Left renal pelvis (tissue), 4 donors: ENCODE measurements at places on chromosomes 1 and 21.

DNA sequence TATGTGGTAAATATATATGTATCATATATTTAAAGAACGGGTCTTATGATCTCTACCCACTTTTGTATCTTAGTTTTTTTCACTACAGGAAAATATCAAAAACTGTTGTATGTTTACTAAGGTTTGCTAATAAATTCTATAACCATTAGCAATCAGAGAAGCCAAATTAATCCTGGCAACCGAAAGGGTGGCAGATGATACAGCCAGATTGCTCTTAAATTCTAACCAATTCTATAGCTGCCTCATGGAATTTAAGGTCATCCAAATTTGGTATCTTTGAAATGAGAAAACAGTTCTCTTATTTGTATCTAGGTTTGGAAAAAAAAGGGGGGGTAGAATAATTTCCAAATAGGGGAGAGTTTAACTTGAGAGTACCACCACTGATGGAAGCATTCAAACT is 591.2 kb downstream of the SMYD3 start:
- no peak for DNase-seq

DNA sequence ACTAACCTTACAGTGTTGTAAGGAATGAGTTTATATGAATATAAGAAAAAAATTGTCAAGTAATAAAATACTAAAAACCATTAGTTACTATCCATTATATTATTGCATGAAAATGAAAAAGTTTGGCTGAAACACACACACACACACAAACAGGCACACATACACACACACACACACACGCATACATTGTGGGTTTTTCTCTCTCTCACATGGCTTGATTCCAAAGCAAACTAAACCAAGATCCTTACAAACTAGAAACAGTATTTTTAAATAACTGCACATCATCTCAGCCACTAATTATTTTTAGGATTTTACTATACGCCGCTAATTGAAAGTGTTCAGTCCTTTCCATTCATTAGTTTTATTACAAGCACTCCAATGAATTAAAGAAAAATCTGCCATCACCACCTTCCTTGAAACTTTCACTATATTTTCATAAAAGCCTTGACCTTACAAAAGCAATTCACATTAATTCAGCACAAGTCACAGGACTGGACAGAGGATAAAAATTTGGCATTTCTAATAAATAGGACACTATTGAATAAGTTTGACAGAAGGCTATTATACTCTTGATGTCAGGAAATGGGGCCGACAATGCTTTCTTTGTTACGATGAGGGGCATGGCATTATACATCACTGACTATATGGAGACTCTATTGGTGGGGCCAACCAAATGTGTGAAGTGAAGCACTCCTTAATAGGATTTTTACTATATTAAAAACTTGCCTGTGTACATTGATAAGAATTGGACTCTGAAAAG is 187.0 kb upstream of the ESRRG start:
- no peak for DNase-seq

DNA sequence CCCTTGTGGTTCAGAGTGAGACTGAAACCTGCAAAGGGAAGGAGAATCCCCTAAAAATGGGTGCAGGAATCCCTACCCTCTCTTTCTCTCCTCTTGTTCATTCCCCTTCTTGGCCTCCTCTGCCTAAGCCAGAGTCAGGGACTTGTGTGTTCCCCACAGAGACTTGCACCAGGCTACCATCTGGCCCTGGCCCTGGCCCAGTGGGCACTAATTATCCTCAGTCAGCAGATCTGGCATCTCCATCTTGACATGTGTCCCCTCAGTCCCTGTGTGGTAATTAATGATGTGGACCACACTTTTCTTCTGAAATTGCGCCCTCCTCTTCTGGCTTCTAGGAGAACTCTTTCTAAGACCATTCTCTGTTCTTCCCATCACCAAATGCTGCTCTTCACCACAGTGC is 354.4 kb downstream of the SETD4 start:
- DNase-seq: no peak

DNA sequence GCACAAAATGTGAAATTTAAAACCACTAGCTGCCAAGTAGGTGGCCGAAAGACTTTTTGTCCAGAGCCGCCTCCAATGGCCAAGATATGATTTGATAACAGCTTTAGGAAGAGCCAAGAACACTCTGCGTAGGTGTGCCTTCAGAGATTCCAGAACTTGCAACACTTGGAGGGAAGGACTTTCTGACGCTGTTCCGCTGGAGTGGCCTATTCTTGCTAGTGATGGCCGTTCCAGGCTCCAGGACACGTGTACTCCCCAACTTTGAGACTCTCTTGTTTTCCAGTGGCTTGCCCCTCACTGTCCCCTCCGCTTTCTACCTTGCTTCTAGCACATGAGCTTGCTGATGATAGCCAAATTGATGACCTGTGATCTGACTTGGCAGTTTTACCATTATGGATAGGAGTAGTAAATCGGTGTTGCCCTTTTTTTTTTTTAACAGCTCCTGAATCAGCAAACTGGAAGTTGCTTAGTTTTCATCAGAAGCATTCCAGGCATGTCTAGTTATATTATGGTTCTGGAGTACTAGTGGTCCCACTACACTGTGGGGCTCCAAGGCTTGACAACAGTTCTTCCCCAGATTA is 1.0 kb downstream of the PRDX6 start:
- DNase-seq: peak; percentile 42

GRCh38 chr1:183239220-183239742 is 53.2 kb downstream of the LAMC2 start:
- no peak for DNase-seq

DNA sequence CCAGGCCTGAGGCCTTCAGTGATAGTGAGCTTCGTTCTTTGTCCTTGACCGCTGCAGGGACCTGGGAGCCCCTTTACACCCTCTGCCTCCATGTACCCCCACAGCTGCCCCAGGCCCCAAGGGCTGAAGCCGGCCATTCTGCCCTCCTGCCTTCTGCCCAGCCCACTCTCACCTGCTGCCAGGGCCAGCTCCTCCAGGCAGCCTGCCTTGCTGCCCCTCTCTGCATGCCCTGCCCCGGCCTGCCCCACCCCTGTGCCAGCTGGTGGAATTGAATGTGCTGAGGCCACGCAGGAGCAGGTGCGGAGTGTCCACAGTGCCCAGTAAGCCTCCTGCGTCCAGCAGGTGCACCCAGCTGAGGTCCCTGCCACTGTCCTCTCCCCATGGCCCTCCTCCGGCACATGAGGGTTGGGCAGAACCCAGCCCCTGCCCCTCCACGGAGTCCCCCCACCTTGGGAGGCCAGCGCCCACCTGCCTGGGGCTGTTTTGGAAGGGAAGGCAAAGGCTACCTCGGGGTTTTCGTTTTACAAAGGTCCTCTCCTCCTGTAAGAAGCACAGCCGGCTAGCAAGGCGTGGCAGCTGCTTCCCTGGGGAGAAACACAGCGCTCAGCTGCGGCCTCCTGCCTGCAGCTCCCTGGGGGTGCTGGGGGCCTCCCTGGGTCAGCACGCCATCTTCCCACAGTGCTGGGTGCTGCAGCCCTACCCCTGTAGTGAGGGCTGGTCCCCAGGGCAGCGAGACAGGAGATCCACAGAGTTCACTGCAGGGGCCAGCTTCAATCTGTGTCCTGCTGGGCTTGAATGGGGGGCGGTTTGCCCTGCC is 21.0 kb downstream of the MMEL1 start:
- no peak for DNase-seq

DNA sequence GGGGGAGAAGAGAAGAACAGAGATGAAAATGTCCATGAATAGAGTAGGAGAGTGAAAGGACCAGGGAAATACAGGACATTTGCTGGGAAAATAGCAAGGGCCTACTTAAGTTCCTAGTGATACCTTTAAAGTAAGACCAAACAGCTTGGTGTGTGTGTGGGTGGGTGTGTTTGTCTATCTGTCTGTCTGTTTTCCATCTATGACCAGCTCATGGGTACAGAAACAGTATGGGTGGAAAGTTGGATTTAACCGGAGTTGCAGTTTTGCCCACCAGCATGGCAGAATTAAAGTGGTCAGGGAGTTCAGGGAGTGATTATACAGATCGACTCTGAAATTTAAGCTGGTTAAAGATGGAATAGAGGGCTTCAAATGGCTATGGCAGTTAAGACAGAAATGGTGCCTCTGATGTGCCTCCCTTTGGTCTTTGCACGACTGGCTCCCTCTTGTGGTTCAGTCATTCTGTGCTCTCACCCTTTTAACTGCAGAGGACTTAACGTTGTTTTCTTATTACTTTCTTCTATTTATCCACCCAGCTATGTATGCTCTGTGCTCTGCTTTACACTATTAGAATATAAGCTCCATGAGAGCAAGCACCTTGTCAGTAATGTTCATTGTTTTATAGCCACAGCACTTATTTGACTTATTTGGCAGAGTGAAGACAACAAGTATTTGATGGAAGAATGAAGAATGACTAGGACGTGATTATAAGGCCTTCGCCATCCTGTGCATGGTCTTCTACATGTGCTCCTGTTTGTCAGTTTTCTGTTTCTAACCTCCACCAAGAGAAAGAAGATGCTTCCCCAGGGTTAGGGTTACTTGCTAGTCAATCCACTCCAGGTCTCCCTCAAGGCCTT is 72.7 kb upstream of the AK4 start:
- DNase-seq: peak; percentile 5

GRCh38 chr1:170664093-170664827 is at the start of gene PRRX1:
TSS of gene PRRX1 (plus strand) at chr1:170664131. CDS start at chr1:170664219, 88 bp downstream.
- no peak for DNase-seq

DNA sequence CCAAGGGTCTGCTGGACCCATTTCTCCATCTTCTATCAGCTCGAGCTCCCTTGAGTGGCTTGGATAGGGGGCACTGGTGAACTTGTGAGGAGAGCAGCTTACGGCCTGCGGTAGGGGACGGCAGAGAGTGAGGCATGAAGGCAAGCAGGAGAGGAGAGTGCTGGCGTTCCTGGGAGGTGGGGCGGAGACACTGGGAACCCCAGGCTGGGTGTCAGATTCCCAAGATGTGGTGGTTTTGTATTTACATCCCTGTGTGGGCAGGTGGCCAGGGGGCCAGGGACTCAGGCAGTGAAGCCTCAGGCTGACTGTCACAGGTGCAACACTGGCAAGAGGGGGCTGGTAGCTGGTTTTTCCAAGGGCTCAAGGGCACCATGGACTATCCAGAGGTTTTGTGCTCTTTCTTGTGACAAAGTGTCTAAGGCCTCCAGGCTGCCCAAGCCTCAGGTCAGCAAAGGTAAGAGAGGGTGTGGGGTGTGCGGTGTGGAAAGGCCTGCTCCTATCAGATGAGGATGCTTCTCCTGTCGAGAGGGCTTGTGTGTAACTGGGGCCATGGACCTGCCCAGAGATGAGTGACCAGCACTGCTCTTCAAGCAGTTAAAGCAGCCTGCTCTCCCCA is 45.1 kb upstream of the ROR1 start:
- DNase-seq: no peak

DNA sequence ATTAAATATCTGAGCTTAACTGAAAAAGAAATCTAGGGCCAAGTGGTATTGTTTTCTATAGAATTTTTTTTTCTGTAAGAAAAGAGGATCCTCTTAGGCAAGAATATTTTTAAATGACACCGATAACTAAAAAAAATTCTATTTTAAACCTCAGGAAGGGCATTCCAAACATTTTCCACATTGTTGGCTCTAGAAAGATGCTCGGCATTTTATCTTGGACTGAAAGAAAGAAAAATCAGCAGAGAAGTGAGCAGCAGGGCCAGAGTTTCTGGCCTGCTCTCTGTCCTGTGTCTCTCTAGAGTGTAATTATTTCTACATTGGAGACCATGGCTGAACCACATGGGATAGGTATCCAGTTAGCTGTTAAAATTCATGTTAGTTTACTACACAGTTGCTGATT is 192.5 kb upstream of the GREM2 start:
- DNase-seq: no peak

DNA sequence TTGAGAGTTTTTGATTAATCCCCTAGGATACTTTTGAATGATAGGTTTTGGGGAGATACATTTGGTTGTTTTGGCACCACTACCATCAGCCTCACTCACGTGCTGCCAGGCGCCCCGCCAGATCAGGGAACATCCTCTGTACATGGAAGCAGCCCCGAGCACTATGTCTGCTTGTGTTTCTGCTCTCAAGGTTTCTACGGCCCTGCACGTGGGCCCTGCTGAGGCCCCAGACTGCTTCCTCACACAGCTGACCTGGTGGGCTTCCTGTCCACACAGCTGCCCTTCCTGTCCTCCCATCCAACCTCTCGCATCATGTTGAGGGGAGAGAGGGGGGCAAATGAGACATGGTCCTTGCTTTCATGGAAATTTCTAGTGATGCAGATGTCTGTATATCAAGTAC is 20.0 kb downstream of the ADARB1 start:
- no peak for DNase-seq

GRCh38 chr1:14800500-14801076 is 202.1 kb downstream of the KAZN start:
- DNase-seq: no peak

- no peak for DNase-seq
Measured at GRCh38 chr1:39105841-39106765, 80.0 kb downstream of the NDUFS5 start.

DNA sequence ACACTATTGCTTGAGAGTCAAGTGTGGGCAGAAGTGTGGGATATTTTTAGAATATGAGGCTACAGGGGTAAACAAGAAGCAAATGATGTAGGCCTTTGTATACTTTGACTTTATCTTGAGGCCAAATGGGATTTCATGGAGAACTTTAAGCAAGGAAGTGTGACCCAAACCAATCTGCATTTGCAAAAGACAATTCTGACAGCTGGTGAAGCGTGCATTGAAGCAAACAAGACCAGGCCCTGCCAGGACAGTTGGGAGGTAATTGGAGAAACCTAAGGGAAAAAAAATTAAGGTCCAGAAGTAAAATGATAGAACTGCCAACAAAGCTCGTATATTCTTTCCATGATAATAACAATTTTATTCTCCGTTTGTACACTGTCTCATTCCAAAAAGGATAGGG is 168.3 kb downstream of the TM2D1 start:
- no peak for DNase-seq

- no peak for DNase-seq
Measured at GRCh38 chr21:40160911-40161310, 293.7 kb downstream of the PCP4 start.

GRCh38 chr1:28860332-28861073 is 48.5 kb downstream of the OPRD1 start:
- no peak for DNase-seq

GRCh38 chr1:162220009-162220539 is 150.6 kb downstream of the NOS1AP start:
- DNase-seq: no peak

DNA sequence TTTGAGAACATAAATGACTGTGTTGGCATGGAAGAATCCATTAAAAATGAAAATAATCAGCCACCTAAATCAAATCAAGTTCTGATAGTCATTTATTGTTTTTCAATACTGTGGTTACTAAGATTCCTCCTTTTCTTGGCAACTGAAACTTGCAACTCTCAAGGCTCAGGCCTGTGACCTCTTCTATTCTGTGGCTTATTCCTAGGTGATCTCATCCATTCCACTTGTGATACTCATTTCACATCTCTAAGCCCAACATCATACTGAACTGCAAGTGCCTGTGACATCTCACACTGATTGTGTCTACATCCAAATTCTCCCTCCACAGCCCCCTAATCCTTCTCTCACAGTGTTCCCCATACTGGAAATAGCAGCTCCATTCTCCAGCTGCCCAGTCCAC is 4.8 kb upstream of the ST6GALNAC5 start:
- no peak for DNase-seq

- no peak for DNase-seq
Measured at GRCh38 chr1:7538033-7538432, 233.1 kb upstream of the VAMP3 start.

GRCh38 chr21:37450445-37450941 is 83.9 kb downstream of the DYRK1A start:
- DNase-seq: no peak
